Left ventricle myocardium superior (tissue), 1 donor: ENCODE measurements at places on chromosomes 4 and X. TPM values are rescaled to one million over a fixed set of nuclear protein-coding genes. Genes with fewer than 3 reads are reported as not detected.

Gene SLC7A11
- total RNA-seq: 0.20 TPM

Gene C1GALT1C1
- 16.0 TPM for total RNA-seq

Gene CXCL9
- 0.35 TPM for total RNA-seq

Gene CCDC158
- total RNA-seq: 0.59 TPM

Gene BANK1
- total RNA-seq: 0.12 TPM

Gene MAGEB1
- not detected for total RNA-seq

Gene TMEM156
- total RNA-seq: not detected

Gene ABLIM2
- 28.3 TPM for total RNA-seq

Gene GABRE
- 22.9 TPM for total RNA-seq

Gene KIAA1210
- not detected for total RNA-seq

Gene FMR1NB
- not detected for total RNA-seq

Gene TRO
- total RNA-seq: 2.1 TPM
